ENCODE measurements at places on chromosomes 1 and 21.
A peak's percentile ranks its signal among the peaks of the same experiment; 100 is the strongest.

- no peak for DNase-seq
Observed at GRCh38 chr1:160244209-160244608, 18.1 kb downstream of the DCAF8 start.

DNA sequence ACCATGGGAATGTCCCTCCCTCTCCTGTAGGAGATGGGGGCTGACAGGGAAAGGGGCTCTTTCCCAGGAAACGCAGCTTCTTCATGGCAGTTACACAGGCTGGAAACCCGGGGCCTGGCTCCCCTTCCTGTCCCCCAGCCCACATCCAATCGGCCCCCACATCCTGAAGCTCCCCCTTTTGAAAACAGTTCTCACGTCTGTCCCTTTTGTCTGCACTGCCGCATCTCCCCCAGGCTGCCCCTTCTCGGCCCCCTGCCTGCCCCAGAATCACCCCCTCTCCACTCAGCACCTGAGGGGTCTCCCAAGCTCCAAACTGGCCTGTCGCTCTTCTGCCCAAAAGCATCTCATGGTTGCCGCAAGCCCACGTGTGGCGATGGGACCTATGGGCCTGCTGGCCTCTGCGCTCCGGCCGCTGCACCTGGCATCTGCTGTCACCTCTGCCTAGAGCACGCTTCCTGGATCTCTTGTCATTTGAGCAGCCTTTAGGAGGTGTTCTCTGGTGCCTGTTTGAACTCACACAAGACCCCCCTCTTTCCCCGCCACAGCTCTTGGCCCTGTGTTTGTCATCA, 867 bp downstream of the SLC1A7 start:
- no peak for DNase-seq

GRCh38 chr1:179910934-179911333, 28.8 kb downstream of the TOR1AIP1 start:
- no peak for DNase-seq

DNA sequence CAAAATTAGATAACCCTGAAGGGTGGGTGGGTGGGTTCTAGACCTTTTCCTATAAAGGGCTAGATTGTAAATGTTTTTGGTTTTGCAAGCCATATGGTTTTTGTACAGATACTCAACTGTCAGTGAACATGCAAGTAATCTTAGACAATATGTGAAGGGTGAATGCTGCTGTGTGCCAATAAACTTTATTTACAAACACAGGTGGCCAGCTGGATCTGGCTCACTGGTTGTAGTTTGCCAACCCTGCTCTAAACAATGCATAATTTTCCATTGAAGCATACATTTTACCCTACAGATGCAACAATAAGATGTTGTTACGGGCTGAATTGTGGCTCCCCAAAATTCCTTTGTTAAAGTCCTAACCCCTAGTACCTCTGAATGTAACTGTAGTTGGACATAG, 18.6 kb upstream of the TARBP1 start:
- no peak for DNase-seq

GRCh38 chr1:119862276-119862675, 34.0 kb downstream of the ADAM30 start:
- DNase-seq = no peak

DNA sequence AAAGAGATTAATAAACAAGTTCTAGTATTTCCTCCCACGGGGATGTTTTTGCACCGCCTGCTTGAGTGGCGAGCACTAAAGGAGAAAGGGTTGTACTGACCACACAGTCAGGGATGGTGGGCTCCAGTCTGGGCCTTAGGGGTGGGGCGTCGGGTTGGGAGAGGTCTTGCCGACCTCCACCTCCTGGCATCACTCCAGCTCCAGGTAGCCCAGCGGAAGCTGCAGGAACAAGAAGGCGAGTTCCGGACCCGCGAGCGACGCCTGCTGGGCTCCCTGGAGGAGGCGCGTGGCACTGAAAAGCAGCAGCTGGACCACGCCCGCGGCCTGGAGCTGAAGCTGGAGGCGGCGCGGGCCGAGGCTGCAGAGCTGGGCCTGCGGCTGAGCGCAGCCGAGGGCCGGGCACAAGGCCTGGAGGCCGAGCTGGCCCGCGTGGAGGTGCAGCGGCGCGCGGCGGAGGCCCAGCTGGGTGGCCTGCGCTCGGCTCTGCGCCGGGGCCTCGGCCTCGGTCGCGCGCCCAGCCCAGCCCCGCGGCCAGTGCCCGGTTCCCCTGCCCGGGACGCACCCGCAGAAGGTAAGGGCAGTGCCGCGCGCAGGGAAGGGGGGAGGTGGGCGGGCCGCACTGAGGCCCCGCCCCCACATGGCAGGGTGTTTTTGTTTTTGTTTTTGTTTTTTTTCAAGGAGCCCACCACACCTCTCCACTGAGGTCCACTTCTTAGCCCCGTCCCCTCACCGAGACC, 19.7 kb downstream of the MFAP2 start:
- DNase-seq = peak; percentile 34

GRCh38 chr1:170701962-170702361, 38.0 kb downstream of the PRRX1 start:
- no peak for DNase-seq

DNA sequence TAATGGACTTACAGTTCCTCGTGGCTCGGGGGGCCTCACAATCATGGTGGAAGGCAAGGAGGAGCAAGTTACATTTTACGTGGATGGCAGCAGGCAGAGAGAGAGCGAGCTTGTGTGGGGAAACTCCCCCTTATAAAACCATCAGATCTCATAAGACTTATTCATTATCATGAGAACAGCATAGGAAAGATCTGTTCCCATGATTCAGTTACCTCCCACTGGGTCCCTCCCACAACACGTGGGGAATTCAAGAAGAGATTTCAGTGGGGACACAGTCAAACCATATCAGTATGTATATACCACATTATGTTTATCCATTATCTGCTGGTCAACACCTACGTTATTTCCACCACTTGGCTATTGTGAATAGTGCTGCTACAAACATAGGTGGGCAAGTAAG, 352.3 kb upstream of the B3GALT2 start:
- DNase-seq = no peak

DNA sequence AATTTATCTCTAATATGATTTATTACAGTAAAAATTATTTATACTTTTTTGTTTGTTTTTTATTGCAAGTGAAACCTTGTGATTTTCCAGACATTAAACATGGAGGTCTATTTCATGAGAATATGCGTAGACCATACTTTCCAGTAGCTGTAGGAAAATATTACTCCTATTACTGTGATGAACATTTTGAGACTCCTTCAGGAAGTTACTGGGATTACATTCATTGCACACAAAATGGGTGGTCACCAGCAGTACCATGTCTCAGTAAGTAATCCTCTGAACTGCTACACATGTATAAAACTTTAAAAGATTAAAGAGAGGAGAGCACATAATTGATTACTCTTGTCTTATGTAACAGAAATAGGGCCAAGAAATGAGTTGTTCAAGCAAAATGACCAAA, 4.5 kb downstream of the CFHR3 start:
- no peak for DNase-seq

DNA sequence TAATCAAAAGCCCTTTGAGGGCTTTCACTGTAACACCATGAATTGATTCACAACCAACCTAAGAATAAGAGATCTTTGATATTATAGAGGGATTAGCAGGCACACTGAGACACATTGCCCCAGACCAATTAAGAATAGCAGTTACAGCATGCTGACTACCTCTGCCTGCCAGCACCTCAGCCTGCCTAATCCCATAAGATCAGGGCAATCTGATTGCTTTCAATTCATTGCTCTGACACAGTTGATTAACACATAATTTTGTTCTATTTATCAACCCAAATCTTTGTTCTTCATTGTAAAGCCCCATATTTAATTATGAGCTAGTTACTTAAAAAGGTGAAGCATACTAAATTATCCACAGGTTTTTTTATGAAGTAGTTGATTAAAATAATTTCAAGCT, 548.8 kb upstream of the ZP4 start:
- DNase-seq = no peak

GRCh38 chr1:244296003-244296402, 155.7 kb downstream of the ADSS2 start:
- no peak for DNase-seq

GRCh38 chr21:37710546-37711285, 205.5 kb downstream of the KCNJ6 start:
- DNase-seq = no peak

- no peak for DNase-seq
Observed at GRCh38 chr1:14415396-14415795, 183.1 kb upstream of the KAZN start.

DNA sequence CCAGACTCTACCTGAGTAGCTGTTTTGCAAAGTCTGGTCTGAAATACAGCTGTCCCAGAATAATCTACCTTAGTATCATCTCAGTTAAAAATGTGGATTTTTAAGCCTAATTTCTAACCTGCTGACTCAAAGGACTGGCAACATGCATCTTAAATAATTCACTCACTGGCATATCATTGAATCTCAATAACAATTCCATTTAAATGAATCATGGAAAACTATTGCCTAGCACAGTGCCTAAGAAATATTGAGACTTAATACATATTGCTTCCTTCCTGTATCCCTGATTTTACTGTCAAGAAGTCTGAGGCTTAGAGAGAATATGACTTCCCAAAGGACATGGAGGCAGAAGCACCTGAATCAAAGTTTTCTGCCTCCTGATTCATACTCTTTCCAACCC, 3.1 kb downstream of the CCDC190 start:
- DNase-seq = no peak

DNA sequence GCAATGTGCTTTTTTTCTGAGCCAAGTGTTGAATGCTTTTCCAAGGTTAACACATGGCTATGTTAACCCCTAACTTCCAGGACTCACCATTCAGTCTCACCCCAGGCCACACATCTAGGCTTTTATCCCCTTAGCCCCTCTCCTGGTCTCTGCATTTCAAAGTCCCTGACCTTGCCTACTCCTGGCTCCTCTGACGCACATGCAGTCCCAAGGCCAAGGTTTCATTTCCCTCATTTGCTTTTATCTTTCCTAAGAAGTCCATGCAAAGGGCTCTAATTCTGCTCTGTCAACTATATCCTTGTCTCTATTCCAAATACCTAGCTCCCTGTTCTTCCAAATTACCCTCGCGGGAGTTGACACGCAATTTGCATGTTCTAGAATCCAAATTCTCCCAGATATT, 25.4 kb downstream of the SLC30A10 start:
- no peak for DNase-seq

GRCh38 chr1:96688767-96689166, 32.8 kb upstream of the PTBP2 start:
- DNase-seq = no peak

DNA sequence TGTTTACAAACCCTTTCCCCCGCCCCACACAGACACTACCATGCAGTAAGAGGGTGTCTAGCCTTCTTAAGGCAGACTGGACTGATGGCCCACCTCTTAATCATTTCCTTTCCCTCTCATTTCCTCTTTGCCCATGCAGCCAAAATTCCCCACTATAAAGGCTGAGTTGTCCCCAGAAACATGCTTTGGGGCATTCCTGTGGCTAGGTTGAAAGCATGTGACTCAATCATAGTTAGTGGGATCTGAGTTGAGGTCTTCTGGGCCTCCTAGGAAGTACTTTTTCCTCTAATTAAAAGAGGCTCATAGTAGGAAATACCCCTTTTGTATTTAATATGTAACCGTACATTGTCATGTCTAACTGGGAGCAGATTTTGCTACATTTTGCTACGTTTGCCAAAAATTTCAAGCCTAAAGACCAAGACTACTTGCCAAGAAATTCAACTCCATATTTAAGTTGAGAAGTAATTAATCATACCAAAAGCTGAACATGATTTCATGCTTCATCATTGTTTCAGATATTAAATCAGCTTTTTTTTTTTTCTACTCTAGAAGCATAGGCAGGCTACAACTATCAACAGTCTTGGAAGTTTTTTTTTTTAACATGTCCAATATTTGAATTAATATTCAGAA, 174.7 kb downstream of the ADGRL4 start:
- no peak for DNase-seq

DNA sequence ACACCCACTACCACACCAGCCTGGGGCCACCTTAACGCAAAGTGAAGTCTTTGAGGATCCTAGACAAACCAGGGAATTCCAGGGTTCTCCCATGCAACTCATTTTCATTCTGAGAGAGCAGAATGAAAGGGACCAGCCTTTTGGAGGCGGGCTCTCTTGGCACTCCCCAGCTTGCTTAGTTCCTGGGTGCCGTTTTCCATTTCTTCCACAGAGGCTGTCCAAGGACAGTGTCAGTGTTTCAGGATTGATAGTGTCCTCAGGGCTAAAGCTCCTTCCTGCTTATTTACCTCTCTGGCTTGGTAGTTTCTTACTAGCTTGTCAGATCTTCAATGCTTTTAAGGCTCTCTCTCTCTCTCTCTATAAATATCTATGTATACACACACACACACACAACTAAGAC, 30.1 kb upstream of the GNG4 start:
- DNase-seq = no peak

- DNase-seq = no peak
Observed at GRCh38 chr1:165207853-165208515, 148.5 kb downstream of the LMX1A start.

GRCh38 chr1:40204856-40205255, 42.9 kb upstream of the TMCO2 start:
- no peak for DNase-seq

- no peak for DNase-seq
Observed at GRCh38 chr21:45995686-45996179, 14.2 kb downstream of the COL6A1 start.

DNA sequence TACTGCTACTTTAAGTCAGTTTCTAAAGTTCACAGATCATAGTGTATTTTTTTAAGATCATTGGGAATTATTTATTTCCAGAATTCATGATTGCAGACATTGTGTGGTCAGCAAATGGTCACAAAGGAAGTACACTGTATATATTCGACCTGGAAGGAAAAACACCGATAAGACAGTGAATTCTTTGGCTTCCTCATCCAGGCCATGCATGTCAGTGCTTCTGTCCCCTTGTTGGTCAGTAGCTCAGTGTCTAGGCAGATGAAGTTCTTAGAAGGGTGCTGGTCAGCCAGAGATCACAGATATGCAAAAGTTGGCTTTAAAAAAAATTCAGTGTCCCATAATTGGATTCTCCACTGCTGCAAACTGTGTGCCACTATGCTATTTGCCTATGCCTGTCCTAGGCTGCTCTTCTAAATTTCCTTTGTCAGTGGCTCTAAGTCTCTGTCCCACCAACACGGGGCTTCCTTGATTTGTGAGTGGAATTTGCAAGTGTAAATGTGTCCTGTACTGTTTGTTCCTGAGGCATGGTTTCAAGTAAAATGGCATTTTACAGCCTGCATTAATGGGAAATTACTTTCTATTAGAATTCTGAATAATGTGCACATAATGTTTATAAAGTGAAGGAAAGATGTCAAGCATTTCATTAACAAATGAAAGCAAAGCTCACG, 12.0 kb upstream of the VAMP4 start:
- no peak for DNase-seq

DNA sequence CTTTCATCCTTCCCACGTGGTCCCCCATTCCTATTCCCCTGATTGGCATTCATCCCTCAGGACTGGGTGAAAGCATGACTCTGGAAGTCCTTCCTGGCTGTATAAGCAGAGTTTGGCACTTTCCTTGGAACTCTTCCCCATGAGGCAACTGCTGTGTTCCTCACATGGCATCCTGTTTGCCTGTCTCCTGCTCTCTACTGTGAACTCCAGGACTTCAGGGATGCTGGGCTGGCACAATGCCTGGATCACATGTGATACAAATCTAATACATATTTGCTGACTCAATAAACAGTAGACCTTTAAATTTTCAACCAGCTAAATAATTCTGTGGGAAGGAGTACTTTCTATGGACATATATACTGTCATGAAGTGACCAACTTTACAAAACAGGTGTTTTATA, 46.8 kb upstream of the EDEM3 start:
- DNase-seq = no peak

- DNase-seq = no peak
Observed at GRCh38 chr1:200740571-200741208, 2.0 kb downstream of the CAMSAP2 start.

GRCh38 chr1:48687282-48688045, 89.2 kb downstream of the BEND5 start:
- no peak for DNase-seq

GRCh38 chr1:54944610-54945392, 35.6 kb upstream of the TMEM61 start:
- DNase-seq = no peak
